Stimulated activated CD8-positive, alpha-beta memory T cell treated with anti-CD3 and anti-CD28 coated beads, Interleukin-2, amount 100 ng/mL, for 1 hour (primary cell): ENCODE measurements at places on chromosomes 7 and 10.

- DNase-seq, result no peak
Measured at GRCh38 chr7:158274404-158274811, 313.2 kb downstream of the PTPRN2 start.

DNA sequence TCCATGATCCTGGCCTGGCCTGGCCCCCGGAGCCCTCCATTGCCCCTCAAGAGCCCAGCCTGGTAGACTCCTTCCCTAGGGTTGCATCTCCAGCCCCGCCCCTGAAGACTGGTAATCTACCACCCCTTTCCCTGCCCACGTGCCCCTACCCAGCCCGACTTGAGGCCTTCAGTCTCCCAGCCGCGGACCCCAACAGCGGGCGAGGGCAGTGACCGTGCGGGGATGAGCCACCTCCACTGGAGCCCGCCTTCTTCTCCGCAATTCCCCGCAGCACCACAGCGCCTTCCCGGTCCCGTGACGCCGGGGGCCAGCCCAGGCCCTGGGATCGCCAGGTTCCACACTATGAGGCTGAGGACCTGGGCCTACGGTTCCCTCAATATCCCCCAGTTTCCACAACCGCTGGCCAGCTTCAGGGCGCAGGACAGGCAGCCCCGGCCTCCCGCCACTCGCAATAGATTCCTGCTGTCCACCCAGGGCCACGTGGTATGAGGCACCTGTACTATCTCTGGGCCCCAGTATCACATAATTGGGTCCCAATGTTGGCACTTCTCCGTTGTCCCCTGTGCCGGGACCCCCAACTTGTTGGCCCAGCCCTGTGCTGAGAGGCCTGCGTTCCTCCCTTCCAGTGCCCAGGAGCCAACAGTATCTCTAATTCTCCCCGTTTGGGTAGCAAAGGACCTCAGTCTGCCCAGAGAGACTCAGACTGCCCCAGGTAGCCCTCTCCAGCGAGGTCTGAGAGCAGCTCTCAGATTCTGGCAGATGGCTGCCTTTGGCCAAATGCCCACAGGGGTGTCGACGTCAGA lies 1.1 kb upstream of the GPRIN2 start:
- DNase-seq, result no peak

- DNase-seq, result no peak
Measured at GRCh38 chr10:73922007-73922863, 11.3 kb downstream of the PLAU start.

DNA sequence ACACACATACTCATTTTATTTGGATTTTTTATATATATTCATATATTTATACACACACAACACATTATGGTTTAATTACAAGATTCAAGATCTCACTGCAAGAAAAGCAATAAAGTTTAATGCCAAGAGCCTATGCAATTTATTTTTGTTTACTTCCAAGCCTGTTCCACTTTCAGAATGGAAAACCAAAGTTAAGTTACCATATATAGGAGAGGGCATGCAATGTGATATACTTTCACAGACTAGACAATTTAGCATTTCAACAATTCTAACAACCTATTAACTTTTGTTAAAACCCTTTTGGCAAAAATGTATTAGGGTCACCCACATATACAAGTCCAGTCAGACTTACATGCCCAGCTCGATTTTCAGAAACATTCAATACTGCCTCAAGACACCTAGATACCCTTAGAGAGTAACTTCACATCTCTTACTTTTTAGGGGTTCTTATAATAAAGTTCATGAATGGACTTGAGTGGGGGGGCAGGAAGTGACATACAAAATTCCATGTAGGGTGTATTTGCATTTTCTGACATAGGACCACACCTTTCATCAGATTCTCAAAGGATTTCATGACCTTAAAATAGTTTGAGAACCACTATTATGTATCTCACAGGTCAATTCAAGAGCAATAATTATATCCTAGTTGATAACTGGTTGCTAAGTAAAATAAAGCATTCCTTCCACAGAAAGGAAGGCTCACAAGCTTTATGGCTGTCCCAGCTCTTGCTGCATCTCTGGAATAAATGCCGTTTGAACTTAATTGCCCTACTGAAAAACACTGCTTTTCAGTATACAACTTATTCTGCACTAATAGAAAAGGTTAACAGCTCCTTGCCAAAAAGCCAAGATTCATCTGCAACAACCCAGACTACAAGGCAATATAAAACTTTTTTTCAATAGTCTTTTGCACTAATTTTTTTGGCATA lies 2.5 kb downstream of the P4HA1 start:
- DNase-seq, result no peak

DNA sequence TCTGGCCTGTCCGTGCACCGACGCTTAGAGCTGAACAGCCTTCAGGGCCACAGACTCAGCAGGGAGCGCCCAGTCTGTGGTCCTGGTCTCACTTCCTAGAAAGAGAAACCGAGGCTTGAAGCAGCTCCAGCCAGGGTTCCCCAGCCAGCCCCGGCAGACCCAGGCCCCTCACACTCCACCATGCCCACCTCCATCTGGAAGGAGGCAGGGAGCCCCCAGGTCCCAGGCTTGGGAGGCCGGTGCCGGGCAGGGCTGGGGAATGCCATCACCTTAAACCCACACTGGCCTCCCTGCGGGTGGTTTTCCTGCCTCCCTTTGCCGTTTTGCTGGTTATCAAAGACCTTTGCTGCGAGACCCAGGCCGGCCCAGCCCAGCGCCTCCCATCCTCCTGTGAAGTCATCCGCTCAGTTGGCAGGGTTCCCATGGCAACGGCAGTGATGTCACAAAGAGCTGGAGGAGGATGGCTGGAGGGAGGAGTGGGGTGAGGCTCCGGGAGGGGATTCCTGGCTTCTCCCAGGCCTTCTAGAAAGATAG lies 24.0 kb downstream of the ELFN1 start:
- no peak for DNase-seq

- DNase-seq, result no peak
Measured at GRCh38 chr7:37765872-37766525, 82.4 kb upstream of the NME8 start.

DNA sequence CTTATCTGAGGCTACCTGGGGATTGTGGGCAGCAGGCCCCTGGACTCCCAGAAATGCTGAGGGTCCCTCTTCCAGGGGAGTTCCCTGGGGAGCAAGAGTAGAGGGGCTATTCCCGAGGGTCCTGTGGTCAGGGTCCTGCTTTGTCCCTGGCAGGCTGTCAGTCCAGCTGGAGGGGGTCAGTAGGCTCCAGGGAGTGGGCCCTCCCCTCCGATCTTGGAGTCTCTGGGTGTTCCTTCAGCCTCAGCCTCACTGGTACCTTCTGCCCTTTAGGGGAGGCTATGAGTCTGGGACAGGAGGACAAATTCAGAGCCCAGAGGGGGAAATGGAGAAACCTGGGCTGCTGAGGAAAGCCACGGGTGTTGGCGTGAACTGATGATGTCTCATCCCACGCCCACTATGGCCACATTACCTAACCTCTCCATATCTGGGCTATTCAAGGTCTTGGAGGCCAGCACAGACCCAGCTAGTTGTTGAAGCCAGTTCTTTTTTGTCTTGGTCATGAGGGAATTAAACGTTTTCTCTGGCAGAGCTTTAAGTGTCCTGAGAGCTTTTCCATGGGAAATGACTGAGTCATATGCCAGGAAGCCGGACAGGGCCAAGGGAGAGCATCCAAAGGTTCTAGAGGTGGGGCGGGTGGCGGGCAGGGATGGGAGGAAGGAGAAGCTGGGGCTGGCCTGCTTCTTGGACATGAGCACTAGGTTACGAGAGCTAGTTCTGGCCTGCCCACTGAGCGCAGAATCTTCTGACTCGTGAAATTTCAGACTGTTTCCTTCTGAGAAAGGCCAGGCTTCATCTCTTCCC lies 6.2 kb downstream of the CALHM2 start:
- DNase-seq, result no peak

GRCh38 chr7:34761206-34761605 lies 103.2 kb downstream of the NPSR1 start:
- DNase-seq, result no peak

DNA sequence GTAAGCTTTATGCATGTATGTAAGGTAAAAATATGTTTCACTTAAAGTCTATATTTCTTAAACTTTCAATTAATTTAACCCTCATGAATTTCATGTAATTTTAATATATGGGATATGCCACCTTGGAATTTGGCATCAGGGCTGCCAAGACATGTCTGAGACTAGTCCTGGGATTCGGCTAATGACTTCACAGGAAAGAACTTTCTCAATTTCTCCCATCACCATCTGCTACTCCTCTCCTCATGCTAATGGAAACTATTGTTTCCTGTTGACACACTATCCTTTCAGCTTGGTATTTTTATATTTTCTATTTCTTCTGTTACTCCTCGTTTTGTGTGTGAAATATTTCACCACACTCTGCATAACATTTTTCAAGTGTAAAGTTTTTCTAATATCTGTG lies 205.9 kb downstream of the ARL4A start:
- no peak for DNase-seq

GRCh38 chr7:36201122-36201723 lies 48.2 kb downstream of the EEPD1 start:
- DNase-seq, result no peak

DNA sequence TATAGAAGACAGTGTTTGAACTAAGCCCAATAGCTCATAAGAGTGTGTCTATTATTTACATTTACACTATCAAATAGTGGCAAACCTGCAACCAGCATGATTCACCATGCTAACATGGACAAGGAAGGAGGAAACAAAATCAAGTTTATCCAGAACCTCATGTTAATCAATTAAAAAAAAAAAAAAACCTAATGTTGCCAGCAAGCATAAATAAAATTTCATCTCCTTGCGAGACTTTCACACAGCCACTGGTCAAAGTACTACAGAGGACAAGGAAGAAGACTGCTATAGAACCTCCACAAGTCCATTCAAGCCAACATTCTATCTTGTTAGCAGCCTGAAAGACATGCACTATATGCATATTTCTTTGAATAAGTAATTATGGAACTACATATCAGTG lies 9.7 kb downstream of the TM9SF3 start:
- DNase-seq, result no peak

DNA sequence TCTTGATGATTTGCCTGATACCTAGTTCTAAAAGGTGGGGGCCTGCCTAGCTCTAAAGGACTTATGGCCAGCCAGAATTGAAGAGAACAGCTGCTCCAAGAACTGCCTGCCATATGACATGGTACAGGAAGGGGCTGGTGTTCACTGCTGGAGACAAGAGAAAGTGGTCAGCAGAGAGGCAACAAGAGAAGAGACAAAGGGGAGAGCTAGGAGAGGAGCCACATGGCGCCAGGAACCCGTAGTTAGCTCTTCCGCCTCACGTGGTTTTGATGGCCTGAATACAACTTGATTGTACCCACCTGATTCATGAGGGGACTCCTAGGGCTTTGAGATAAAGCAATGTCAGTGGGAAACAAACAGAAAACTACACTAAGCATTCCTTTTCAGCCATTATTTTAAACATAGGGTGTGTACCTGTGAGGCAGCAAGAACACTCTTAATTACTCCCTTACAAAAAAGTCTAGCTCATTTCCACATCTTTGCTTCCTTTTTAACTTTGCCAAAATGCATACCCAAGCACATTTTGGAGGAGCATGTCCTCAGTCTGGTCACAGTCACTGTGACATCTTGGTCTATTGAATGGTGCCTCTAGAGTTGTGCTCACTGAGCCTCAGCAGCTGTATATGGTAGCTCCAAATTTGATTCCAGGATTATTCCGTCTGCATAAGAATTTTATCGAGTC lies 71.6 kb downstream of the CCDC71L start:
- DNase-seq, result no peak

GRCh38 chr7:77570330-77571011 lies 33.4 kb downstream of the PTPN12 start:
- no peak for DNase-seq

GRCh38 chr7:119943942-119944600 lies 328.9 kb upstream of the KCND2 start:
- no peak for DNase-seq

DNA sequence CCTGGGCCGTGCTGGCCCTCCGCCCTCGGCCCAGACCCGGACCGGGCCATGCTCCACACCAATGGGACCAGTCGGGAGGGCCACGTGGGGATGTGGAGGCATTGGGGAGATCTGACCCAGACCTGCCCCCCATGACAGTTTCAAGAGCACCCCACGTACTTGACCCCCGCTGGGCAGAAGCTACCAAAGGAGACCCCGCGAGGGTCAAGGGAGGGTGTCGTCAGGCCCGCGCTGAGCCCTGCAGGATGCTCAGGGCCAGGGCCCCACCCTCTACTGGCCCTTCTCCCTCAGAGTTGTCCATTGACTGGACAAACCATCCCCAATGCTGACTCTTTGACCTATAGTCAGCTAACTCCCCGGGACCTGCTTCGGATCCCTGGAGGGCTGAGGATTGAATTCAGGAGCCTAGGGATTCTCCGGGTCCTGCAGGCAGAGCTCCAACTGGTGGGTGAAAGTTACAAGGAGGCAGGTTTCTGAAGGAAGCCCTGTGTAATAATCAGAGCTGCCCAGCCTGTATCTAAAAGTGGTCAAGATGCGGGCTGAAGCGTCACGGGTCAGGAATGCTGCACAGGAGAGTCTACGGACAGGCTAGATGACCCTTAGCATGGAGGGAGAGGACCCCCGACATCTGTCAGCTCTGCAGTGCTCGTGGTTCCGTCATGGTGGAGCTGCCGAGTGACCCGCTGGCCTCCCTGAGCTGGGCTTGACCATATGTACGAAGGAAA lies 498 bp upstream of the CALHM2 start:
- no peak for DNase-seq

DNA sequence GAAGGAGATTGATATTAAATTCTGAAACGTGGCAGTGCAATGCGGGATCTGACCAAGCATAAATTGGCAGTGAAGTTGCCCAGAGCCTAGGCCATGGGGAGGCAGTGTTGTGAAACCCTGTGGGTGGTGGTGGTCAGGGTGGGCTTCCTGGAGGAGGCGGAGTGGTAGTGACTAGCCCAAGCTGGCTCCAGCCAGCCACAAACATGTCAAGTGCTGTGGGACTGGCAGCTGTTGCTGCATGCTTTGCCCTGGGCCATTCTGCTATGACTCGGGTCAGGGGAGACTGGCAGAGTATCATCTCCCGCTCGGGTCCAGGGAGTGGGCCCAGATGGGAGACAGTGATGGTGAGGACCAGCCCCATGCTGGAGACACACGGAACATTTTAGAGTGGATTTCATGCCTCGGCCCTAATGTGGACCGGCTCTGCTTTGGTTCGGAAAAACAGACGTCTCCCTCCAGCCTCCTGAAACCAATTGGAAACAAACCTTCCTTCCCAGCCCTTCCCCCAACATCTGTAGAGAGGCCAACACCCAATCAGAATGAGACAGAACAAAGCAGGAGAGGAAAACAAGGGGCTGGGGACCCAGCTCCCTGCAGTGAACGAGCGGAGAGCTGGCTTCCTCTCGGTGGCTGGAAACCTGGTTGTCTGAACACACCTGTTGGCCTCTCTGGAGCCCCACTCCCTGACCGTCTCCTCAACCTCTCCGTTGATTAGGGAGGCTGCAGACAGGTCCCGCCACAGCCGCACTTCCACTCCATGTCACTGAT lies 58.2 kb downstream of the TMEM270 start:
- no peak for DNase-seq
